ENCODE measurements at places on chromosomes 7 and 10.

- DNase-seq, result no peak
Measured at GRCh38 chr7:37068902-37069301, 344.6 kb upstream of the AOAH start.

- no peak for DNase-seq
Measured at GRCh38 chr10:77318739-77319138, 318.9 kb downstream of the KCNMA1 start.

- no peak for DNase-seq
Measured at GRCh38 chr10:130894471-130894870, 417.1 kb downstream of the TCERG1L start.

DNA sequence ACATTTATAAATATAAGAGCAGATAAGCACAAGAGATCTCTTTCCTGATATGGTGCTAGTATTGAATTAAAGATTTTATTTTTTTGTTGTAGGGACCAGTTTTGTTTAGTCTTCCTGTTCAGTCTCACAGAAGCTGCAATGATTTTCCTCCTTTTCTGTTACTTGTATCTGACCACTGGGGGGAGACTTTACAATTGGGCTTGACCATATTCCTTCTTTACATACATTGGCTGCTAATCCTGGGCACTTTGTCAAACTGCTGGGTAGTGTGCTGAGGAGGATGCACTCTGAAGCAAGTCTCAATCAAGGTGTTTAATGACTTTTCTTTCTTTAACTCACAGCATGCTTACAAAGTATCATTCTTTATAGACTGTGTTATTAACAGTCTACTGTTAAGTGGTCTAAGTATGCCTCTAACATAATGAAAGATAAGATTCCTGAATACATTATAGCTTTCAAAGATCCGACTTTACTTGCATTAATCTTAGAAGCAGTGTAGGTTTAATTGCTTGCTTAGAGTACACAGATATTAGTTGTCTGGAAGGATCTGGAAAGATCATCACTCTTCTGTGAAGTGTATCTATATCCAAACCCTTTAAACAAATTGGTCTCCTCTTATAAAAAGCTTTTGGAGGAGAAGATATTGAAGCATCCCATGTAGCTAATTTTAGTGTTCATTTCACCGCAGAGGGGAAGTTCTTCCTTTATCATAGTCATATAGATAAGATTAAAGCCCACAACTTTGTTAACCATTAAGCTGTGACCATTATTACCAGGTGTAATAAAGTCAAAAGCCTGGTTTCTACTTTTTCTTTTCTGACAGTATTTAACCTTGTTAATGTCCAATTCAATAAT is 3.1 kb downstream of the PALS2 start:
- peak; percentile 38 for DNase-seq

DNA sequence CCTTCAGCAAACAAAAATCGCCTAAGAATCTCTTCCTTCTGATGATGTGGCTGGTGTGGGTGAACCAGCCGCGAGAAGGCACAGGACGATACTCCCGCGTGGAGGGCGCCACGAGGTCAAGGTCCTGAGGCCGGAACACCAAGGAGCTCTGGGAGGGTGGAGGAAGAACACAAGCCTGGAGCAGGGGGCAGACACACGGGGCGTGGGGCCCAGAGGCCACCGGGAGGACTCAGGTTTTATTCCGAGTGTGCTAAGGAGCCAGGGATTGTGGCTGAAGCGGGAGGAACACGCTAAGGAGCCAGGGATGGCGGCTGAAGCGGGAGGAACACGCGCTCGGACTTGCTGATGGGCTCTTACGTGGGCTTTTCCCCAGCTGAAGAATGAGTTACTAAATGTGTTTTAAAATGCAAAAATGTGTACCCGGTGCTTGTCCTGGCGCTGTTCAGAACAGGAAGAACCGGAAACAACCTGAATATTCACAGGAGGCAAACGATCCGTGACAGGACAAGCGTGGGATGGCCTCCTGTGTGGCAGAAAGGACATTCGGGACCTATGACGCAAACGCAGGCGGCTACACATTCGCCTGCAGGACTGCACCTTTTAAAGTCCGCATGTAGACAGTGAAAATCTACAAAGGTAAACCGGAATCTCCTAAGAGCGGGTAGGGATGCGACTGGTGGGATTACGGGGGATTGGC is 64.0 kb downstream of the MAD1L1 start:
- DNase-seq, result no peak

GRCh38 chr7:35875292-35875691 is 74.4 kb downstream of the SEPTIN7 start:
- no peak for DNase-seq

DNA sequence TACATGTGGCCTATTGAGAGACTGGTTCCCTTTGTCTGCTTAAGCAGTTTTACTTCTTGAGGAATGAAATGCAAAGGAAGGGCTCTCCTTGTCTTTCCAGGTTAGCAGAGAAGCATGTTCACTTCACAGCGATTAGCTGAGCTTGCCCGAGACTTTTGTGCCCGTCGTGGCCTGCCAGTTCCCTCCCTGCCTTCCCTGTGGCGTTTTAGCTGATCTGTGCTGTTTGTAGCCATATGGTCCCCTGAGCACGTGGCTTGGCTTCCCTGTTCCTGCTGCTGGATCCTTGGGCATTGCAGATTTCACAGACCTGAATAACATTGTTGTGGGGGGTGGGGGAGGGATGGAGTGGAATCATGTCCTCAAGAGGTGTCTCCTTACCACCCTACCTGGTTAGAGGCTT is 61.8 kb downstream of the SND1 start:
- DNase-seq, result no peak

DNA sequence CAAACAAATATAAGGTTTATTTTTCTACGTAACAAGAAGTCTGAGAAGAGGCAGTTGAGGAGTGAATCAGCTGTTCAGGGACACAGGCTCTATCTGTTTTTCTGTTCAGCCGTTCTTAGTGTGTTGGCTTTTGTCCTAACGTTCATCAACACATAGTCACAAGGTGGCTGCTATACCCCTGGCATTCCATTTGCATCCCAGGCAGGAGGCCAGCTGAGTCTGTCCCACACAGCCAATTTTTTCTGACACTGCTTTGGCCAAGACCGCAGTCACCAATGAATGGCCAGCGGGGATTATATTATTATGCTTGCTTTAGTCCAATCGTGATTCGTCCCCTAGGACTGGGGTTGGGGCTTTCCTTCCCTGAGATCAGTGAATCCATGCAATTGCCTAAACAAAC is 143.4 kb upstream of the CHST15 start:
- DNase-seq, result no peak

DNA sequence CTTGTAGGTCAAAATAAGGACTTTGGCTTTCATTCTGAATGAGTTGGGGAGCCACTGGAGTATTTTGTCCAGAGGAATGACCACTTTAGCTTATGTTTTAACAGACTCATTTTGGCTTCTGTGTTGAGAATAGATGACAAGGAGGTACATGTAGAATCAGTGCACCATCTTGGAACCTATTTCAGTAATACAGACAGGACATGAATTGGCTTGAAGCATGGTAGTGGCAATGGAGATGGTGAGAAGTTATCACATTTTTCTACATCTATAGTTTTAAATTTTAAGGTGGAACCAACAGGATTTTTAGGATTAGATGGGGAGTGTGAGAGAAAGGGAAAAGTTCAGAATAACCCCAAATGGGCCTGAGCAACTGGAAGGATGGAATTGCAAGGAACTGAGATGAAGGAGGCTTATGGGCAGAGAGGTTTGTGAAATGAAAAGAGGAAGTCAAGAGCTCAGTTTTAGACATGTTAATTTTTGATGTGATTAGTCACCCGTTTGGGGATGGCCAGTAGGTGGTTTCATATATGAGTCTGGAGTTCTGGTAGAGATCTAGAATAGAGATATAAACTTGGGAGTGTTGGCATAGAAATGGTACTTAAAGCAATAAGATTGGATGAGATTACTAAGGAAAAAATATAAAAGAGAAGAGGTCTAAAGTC is 89.2 kb upstream of the JAZF1 start:
- no peak for DNase-seq

DNA sequence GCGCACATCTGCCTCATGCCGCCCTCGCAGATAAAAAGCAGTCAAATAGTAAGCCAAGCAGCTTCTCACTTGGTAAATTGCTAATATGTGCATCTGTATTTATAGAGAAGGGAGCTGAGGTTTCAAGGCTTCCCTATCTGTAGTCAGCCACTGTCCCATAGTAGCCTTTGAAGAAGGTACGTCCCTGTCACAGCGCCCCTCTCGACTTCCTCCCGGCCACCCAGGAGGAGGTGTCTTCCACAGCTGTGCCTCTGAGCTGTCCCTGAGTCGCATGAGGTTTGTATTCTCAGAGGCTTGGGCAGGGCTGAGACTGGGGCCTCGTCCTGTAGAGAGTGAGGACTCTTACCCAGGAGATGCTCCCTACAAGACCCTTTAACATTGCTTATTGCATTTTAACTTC is 49.0 kb downstream of the SPOCK2 start:
- no peak for DNase-seq

DNA sequence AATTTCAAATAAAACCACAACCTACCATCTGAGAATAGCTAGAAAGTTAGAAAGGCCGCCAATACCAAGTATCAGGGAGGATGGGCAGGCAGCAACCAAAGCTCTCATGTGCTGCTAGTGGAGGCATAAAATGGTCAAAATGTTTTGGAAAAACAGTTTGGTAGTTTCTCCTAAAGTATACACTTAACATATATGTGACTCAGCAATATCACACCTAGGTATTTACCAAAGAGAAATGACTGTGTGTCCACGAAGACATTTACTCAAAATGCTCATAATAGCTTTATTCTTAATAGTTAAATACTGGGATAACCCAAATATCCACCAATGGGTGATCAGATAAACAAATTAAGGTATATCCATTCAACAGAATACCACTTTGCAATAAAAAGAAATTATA is 14.3 kb downstream of the RHEB start:
- DNase-seq, result no peak

DNA sequence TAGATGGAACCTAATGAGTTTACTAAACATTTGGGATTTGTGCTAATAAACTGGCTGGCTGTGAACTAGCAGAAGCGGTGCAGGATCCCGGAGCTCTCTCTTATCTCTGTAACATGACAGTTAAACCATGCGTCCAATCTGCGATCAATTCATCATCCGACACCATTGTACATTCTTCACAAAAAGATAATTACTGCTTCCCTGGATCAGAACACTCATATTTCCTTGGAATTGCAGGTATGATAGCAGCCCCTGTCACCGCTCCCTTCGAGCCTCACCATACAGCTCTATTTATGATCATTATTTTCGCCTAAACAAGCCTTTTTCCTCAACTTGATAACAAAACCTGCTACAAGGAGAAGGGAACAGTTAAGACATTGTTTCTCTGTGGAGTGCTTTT is 18.5 kb downstream of the EBF3 start:
- DNase-seq, result no peak

DNA sequence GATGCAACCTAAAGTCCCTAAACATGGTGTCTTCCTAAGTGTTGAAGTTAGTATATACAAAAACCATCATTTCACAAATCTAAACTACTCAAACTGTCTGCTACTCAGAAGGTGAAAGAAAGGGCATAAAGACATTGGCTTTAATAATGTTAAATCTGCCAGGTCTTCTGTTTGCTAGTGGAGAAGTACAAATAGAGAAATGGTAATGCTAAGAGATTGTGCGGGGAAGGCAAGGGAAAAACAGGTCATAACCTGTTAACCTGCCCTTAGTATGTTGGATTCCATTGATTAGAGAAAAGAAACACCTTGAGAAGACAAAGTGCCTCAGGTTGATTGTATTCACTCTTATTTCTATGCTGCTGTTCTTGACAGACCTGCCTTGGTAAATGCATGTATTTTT is 80.3 kb downstream of the CALD1 start:
- no peak for DNase-seq

- no peak for DNase-seq
Measured at GRCh38 chr7:142298009-142298408, 40.2 kb upstream of the PRSS58 start.

- DNase-seq, result no peak
Measured at GRCh38 chr10:113992471-113993011, 51.1 kb upstream of the ADRB1 start.

DNA sequence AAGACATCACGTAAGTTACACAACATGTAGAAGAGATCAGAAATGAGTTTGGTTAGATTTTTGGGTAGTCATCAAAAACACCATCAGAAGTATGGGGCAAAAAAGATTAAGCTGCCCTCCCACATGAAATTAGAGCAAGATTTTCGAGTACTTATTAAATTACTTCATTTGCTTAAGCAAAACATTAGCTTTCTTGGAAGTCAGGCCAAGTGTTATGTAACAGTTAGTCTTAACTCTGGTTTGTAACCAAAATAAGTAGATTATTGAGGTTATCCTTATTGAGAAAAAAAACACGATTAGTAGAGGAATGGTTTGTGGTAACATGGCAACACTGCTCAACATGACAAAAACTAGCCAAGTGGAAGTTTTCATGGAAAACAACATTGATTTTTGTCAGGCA is 37.9 kb downstream of the HBP1 start:
- no peak for DNase-seq

- DNase-seq, result no peak
Measured at GRCh38 chr7:142030294-142030693, 34.6 kb downstream of the MGAM start.

- no peak for DNase-seq
Measured at GRCh38 chr7:92487804-92488203, 10.1 kb upstream of the ERVW-1 start.

- DNase-seq, result peak; percentile 65
Measured at GRCh38 chr7:36967387-36967786, 243.1 kb upstream of the AOAH start.

GRCh38 chr7:25316366-25316765 is 88.1 kb upstream of the NPVF start:
- no peak for DNase-seq

GRCh38 chr7:139948587-139949335 is 114.0 kb downstream of the PARP12 start:
- no peak for DNase-seq

DNA sequence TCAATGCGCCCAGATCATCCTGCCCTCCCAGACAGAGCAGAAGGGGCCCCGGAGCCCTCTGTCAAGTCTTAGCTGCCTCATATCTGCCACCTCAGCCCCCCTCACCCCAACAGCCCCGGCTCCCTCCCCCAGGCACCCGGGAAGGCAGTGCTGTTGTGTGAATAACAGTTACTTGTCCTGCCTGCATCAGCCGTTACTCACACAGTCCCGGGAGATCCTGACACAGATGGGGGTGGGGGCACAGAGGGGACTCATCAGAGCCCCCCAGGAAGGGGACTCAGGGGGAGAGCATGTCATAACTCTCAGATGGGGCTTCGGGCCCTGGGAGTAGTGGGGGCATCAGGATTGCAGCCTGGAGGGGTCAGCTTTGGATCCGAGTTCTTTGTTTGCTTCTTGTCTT is 12.4 kb upstream of the SERPINE1 start:
- DNase-seq, result no peak

DNA sequence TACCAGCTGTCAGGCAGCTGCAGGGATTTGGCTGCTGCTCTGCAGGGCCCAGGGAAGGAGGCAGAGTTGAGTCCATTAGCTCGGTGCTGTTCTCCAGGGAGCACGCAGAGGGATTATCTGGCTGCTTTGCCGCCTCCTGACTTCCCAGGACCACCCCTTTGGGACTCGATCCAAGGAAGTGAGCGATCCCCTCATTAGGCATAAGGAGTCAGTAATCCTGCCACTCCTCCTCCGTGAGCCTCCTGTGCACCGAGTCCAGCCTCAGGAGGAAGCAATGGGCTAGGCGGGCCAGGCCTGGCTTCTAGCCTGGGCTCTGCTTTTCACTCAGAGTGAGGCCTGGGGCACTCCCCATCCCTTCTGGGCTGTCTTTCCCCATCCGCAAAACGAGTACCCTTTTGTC is 417.9 kb downstream of the RPS24 start:
- no peak for DNase-seq

All from neuronal stem cell (in vitro differentiated cells).